Camera-type eye (tissue), 1 donor: ENCODE measurements at places on chromosomes 16 and 17. TPM values are rescaled to one million over a fixed set of nuclear protein-coding genes. Genes with fewer than 3 reads are reported as not detected.

Gene GDPD3
- 2.1 TPM for total RNA-seq

Gene MPV17L
- 12.5 TPM for total RNA-seq

Gene NPB
- total RNA-seq, result 4.9 TPM

Gene AXIN2
- 21.7 TPM for total RNA-seq

Gene PAFAH1B1
- total RNA-seq, result 255 TPM

Gene KRTAP9-2
- total RNA-seq, result not detected

Gene AANAT
- 18.0 TPM for total RNA-seq

Gene LITAFD
- not detected for total RNA-seq

Gene SLC52A1
- total RNA-seq, result not detected

Gene HBA2
- total RNA-seq, result 1,606 TPM

Gene WSCD1
- 87.2 TPM for total RNA-seq

Gene KRT32
- total RNA-seq, result not detected

Gene VASN
- total RNA-seq, result 32.7 TPM

Gene MSLN
- total RNA-seq, result 19.4 TPM

Gene GPR142
- 0.44 TPM for total RNA-seq
